ENCODE measurements at places on chromosomes 2 and 18.

GRCh38 chr2:97739893-97740245, 26.5 kb downstream of the ZAP70 start:
- DNase-seq: no peak

DNA sequence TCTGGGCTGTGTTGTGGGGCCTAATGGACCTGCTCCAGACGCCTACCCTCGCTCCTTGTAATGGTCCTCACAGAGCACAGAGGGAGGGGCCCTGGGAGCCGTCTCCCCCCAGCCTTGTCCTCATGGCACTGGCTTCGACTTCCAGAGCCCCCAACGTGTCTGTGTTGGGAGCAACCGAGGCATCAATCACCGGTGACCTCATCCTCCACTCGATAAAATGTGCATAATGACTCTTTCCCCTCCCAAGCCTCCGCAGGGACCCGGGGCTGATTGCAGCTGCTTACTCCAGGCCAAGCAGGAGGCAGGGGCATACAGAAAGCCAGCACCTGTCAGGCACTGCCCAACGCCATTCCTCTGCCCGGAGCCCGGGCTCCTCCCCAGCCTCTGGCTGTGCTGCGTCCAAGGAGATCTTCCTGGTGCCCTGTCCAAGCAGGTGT, 271.7 kb downstream of the NDUFA10 start:
- no peak for DNase-seq

DNA sequence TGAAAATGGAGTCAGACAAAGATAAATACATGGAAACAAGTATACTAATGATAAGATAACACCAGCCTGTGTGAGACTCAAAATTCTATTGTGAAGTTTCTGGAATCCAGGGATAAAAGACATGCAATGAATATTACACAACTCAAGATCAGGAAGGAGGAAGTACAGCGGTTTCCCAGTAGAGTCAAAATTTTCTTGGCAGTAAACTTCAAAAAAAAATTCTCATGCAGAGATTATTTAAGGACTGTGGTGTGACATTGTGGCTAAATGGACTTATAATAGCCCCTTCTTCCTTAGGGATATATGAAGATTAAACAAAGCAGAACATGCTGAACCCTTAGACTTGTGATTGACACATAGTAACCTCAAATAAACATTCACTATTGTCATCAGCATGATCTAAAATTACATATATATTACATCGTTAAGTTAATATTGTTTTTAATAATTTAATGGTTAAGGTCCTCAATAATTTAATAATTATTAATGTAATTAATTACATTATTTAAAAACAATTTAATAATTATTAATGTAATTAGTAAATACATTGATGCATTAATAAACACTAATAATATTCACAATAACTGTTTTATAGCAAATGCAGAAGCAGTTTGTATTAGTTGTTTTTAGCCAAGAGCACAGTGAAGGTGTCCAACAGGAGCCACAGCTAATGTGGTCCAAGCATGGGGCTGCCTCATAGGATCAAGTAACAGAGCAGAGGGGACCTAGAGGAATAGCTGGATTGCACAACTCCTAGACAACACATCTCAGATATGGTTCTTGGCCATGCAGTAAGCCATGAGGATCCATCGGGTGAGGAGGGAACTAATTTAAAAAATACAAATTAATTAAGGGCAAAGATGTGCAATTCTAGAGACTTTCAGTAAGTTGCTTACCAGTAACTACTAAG, 77.3 kb downstream of the POLE4 start:
- DNase-seq: no peak

DNA sequence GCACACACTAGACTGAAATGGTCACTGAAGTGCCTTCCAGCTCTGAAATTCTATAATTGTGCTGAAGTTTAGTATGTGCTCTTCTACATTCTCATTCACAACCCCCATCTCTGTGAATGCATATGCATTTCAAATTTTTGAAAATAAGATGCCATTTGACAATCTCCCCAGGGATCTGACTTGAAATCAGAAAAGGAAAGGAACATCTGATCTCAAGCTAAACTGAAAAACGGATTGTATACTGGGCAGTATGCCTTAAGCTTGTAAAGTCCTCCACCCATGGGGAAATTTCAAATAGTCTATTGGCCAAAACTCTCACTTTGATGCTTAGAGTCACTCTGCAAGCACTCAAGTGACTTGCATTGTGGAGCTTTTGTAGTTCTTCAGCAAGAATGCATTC, 22.9 kb downstream of the FAP start:
- DNase-seq: no peak

GRCh38 chr2:224837066-224837465, 120.9 kb upstream of the CCDC195 start:
- DNase-seq: no peak

- no peak for DNase-seq
Measured at GRCh38 chr2:118031566-118031965, 17.7 kb upstream of the CCDC93 start.

DNA sequence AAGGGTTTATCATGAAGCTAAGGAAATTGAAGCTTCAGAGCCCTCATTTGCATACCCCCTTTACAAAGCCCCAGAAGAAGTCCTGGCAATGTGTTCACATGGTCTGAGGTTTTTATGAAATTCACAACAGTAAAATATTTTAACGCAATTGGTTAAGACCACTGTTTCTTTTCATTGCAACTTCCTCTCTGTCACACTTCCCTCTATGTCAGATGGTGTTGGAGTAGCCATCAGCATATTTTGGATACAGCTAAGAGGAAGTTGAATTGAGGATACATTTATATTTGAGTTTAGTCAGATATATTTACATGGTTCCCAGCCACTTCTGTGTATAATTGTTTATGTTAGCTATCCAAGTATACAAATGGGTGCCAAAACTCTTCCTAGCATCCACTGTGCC, 170.0 kb downstream of the TXNL1 start:
- no peak for DNase-seq

GRCh38 chr18:13614641-13615288, 111.6 kb downstream of the FAM210A start:
- no peak for DNase-seq

- DNase-seq: no peak
Measured at GRCh38 chr2:178998539-178998938, 51.4 kb downstream of the CCDC141 start.
